HEK293T (cell line): ENCODE measurements at places on chromosomes 4 and X.

GRCh38 chr4:6728320-6729029 is 12.5 kb downstream of the BLOC1S4 start:
- DNase-seq: no peak

DNA sequence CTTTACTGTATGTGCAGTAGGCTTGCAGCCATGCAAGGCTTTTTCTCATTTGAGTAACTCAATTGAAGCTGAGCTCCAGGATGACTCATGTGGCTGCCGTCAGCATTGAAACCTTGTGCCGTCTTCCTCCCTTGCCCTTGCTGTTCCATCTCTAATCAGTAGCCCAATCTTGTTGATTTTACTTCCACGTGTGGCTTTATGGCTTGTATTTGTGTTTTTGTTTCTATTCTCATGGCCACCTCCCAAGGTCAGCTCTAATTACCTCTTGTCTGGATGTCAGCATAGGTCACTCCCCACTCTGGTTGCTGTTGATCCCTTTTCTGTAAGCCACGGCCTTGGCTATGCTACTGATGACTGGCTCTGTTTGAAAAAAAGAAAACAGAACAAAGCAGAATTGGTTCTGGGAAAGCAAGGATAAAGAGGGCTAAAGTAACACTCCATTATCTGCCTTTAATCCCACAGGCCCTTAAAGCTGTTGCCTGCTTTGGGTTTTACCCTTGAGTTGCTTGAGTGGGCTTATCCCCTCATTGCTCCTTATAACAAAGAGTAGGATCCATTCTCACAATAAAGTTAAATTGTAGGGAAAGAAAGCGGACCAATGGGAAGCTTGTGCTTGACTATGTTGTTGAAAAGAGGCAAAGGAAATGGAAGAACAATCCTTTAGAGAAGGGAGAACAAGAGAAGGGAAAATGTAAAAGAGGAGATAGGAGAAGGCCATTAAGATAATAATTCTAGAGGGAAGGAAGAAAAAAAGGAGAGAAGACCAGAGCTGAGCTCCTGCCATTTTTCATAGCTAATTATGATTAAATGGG is 173.9 kb upstream of the PGRMC2 start:
- peak; percentile 25 for DNase-seq

DNA sequence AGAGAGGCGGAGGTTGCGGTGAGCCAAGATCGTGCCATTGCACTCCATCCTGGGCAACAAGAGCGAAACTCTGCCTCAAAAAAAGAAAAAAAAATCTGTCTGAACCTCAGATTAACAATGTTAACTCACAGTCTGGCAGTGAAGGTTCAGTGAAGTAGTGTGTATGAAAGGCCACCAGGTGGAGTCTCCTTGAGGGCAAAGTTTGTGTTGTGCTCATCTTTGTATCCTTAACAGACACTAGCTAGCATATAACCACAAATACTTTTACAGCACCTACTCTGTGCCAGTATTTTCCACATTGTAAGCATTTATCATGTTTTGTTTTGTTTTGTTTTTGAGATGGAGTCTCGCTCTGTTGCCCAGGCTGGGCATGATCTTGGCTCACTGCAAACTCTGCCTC is 46.0 kb upstream of the MGST2 start:
- peak; percentile 45 for DNase-seq

DNA sequence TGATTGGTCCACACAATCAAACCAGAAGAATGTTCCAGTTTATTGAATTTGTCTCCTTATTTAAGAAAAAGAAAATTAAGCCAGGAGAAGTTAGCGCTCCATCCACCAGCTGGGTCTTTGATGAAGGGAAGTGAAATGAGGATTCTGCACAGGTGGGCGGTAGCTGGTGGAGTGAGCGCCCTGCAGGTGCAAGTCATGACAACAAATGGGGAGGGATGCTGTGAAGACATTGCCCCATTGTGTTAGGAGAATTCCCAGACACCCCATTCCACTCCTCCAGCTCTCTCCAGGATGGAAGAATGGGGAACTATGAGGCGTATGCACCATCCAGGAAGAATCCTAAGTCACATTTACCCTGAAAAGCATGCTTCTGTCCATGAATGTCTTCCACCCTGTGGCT is 22.9 kb downstream of the PLRG1 start:
- DNase-seq: no peak

DNA sequence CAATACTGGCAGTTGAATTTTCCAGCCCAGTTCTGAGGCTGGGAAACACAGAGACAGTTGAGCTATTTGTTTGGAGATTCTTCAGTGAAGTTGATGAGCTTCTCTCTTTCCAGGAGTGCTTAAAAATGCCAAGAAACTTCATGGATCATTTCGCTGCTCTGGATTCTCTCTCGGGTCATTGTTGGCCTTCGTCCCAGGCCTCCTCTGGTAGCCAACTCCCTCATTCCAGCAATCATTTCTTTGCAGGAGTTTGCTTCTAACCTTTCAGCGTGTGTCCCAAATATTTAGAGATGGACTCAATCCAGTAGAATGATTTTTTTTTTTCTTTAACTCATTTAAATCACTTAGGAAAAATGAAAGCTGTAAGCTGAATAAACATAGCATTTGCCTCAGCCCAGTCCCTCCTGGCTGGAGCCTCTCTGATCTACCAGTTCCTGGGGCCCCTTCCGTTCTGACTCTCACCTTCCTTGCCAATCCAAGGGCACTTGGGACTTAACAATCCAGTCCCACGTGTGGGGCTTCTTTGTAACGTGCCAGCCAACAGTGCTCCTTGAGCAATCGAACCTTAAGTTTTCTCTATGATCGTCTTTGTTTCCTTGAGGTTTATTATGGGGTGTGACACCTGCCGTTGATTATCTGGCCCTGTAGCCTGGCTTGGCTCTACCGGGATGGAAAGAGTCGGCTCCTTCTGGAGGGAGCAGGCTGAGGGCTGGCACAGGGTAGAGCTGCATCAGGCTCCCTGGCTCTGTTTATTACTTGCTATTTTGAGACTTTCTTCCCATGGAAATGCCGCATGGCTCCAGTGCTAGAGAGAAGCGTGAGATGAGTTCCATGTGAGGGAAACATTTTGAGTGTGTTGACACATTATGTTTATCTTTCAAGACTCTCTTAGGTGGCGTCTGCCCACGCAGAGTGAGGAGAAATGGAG is 80.4 kb upstream of the GPC4 start:
- no peak for DNase-seq

DNA sequence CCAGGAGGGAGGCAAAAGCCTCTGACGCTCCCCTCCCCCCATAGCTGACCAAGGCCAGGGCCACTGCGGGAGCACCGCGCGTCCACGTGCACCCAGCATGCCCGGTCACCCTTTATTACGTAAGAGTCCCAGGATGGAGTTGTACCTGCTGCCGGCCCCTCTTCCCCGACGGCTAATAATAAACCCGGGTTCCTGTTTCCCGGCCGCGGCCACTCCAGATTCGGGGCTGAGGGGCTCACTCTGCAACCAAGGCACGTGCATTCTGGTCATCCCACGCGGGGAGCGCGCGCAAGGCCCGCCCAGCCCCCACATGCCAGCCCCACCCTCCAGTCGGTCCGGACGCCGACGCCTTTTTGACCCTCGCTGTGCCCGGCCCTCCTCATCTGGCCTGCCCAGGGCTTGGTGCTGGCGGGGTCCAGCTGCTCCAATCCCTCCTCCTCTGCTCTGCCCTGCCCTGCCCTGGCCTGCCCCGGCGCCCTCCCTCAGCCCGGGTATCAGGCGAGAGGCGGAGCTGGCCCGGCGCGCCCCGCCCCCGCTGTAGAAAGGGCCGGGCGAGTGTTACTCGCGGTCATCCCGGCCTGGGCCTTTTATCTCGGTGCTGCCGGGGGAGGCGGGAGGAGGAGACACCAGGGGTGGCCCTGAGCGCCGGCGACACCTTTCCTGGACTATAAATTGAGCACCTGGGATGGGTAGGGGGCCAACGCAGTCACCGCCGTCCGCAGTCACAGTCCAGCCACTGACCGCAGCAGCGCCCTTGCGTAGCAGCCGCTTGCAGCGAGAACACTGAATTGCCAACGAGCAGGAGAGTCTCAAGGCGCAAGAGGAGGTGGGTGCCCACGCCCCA is 2.6 kb downstream of the MID1IP1 start:
- DNase-seq: peak; percentile 65

DNA sequence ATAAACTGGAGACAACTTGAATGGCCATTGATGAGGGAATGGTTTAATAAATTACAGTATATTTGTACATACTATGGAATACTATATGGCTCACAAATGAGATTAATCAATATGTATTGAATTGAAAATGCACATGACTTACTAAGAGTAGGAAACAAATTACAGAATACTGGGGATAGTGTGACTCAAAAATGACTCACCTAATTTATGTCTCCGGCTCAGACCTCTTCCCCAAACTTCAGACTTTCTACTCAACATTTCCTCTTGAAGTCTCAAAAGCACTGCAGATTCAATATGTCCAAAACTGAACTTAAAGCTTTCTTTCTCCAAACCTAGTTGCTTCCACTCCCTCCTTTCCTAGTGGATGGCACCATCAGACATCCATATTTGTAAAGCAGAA is 28.8 kb upstream of the GRIA3 start:
- no peak for DNase-seq

GRCh38 chrX:136759968-136760367 is 20.8 kb downstream of the ARHGEF6 start:
- no peak for DNase-seq

DNA sequence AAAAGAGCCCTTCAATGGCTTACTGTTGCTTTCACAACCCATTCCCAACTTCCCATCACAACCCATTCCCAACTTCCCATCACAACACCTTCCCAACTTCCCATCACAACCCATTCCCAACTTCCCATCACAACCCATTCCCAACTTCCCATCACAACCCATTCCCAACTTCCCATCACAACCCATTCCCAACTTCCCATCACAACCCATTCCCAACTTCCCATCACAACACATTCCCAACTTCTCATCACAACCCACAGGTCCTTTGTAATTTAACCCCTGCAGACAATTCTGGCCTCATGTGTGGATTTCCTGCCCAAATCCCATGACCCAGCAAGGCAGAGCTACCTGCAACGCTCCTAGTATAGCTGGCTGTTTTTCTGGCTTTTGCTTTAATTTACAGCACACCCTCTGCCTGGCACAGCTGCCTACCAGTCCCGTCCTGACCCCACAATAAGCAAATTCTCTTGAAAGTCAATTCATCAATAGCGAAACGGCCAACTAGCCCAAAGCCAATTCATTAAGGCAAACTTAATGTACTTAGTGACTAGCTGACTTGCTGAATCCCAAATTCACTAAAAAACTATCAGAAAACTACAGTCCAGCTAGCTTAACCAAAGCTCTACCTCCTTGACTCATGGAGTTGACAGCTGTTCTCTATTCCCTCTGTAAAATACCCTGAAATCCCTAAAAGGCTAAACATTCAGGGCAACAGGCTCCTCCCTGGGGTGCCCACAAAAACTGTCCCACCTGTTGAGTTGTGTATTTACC is 75.6 kb downstream of the AFAP1 start:
- DNase-seq: no peak

GRCh38 chr4:115529126-115529525 is 415.7 kb upstream of the NDST4 start:
- DNase-seq: no peak

- no peak for DNase-seq
These were observed 317.5 kb upstream of the GRIA3 start for GRCh38 chrX:122866532-122866931.

DNA sequence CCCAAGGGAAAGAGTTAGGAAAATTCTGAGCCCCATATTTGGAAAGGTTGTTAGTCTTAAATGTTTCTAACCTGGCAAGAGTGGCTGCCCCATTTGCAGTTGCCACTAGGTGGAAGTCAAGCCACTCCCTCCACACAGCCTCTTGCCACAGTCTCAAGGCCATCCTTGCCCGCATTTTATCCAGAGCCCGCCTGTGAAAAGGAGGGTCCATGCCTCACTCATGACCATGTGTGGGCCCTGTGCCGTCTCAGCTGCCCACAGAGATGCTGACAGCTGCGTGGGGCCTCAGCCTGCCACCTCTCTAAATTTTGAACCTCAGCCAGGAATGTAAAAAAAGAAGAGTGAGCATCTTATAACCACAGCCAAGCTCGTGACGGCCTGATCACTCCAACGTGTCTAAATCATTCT is 201.5 kb upstream of the FAM241A start:
- DNase-seq: peak; percentile 78

DNA sequence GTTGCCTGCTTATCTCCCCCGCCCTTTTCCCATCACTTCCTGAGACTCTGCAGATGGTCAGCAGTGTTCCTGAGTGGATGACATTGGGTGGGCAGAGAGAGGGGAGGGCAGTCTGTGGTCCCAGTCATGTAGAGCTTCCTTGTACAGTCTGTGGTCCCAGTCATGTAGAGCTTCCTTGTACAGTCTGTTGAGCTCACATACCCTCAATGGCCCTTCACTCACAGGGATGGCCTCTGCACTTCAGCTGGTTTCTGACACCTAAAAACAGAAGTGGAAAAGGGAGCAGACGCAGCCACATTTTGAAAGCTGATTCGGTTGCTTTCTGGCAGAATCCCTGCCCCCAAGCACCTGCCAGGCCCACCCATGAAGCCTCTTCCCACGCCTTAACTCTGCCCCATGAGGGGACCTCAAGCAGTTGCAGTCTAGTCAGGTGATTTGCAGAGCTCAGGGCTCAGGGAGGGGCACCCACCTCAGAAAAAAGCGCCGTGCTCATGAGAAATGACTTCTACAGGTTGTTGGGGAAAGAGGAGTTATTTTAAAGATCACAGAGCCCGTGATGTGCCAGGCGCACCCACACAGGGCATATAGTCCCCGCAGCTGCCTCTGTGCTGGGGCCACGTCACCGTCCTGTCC is 3.6 kb upstream of the TMEM271 start:
- DNase-seq: no peak

- no peak for DNase-seq
These were observed 119.4 kb downstream of the AKAP4 start for GRCh38 chrX:50081282-50081889.
